Stimulated activated CD4-positive, alpha-beta T cell treated with anti-CD3 and anti-CD28 coated beads, Interleukin-1b, Interleukin-23, amount 100 ng/mL, for 1 hour (primary cell): ENCODE measurements at places on chromosomes 11 and 22.

DNA sequence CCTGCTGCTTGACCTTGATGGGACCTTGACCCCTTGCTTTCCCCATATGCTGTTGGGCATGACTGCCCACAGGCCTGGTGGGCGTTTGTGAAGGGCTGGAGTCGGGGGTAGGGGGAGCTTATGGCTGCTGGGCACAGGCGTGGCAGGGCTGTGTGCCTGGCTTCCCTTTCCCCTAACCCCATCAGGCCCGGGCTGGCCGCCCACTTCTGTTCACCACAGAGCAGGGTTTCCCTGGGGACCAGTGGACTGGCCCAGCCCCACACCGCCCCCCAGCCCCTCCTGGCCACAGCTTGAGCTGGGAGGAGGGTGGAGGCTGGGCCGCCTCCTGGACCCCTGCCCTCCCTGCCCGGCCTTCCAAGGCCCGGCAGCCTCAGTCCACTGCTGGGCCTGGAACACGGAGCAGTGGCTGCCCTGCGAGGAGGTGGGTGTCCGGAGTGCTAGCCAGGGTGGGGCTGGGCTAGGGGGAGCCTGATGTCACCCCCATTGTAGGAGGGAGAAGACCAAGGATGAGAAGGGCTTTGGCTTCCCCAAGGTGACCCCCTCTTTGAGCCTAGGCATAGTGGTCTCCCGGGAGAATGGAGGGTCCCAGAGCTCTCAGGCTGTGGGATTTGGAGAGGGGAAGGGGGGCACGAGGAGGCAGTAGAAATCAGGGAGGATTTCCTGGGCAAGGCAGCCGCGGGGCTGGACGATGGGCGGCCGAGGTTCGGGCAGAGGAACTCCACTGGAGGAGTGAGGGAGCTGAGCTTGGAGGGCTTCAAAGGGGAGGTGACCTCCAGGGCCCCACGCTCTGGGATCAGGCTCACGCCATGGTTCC lies at the start of gene AIFM3:
AIFM3 (plus strand) TSS at position 373 of the 814 bp plus-strand sequence. CDS start 690 bp downstream, outside the sequence.
- no peak for DNase-seq

DNA sequence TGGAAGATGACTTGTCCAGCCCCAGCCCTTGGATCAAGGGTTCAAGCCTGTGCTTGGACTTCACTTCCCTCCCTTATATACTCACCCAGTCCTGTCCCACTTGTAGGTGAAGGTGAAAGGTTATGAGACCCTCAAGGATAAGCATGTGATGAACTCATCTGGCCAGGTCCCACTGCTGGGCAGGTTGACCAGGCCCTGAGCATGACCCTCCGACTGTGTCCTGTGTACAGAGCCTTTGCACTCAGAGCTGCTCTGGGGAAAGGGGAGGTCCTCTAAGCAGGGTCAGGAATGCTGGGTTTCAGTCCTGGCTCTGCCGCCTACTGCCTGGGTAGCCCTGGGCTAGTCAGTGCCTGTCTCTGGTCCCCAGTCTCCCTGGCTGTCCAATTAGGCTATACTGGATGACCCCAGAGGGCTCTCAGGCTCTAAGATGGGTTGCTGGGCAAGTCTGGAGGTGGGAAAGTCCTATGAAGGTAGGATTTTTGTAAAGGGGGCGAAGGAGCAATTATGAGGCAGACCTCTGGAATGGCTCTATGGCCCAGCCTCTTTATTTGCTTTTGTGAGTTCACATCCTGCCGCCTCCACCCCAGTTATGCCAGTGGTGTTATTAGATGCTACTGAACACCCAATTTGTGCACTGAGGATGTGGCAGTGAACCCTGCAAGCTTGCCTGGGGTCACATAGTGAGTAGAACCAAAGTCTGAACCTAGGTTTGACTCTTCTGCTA lies 14.1 kb downstream of the DGAT2 start:
- DNase-seq, result no peak

- no peak for DNase-seq
Measured at GRCh38 chr11:8336356-8337129, 72.9 kb upstream of the LMO1 start.

GRCh38 chr11:2537010-2537705 lies 92.3 kb downstream of the KCNQ1 start:
- no peak for DNase-seq

DNA sequence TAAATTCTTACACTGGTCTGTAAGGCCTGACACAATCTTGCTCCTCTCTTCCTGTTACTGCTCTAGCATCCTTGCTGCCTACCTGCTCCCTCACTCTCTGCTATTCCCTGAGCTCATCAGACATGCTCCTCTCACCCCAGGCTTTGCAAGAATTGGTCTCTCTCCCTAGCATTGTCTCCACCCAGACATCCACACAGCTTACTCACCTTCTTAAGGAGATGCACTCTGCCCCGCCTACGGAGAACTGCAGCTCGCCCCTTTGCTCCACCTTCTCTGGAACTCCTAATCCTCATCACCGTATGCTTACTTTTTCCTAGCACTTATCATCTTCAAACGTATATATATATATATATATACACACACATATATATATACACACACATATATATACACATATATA lies 23.3 kb upstream of the TMPRSS5 start:
- no peak for DNase-seq

GRCh38 chr11:72621008-72621610 lies 53.1 kb downstream of the PDE2A start:
- DNase-seq, result no peak

DNA sequence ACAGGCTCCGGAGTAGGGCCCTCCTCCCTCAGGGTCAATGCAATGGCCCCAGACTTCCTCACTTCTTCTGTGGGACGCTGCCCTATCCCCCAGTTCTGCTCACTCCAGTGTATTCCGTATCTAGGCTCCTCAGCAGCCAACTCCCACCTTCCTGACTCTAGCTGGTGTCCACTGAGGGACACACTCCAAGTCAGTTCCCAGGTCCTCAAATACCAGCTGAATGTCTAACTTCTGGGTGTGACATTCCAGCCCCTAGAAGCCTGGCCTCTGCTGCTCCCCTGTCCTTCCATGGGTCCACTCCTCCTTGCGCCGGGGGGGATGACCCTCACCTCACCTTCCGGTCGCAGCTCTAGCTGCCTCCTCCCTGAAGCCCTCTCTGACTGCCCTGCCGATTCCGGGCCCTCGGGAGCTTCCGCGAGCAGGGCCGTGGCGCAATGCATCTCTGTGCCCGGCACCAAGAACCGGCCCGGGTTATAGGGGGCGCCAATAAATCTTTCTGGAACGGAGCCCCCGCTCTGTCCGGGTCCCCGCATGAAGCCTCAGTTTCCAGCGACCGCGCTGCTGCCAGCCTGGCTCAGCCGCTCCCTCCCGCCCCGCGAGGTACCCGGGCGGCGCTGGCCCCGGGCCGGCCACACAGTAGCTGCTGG lies 15.4 kb downstream of the BAD start:
- DNase-seq, result peak; percentile 22

- no peak for DNase-seq
Measured at GRCh38 chr11:91365986-91366585, 858.5 kb upstream of the FAT3 start.

DNA sequence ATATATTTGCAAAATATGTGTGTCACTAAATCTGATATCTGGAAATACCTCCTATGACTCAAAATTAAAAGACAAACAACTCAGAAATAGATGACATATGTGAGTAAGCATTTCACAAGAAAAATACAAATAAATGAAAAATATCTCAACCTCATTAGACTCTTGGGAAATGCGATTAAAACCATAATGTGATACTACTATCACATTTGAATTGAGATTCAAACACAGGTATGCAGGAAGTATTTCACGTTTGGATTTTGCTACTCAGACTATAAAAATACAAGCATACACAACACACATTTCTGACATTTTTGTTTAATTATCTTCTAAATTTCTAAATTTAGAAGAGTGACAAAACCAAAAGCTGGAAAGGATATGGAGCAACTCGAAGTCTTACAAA lies 811.9 kb upstream of the LRRC4C start:
- no peak for DNase-seq

GRCh38 chr11:108324587-108324986 lies 101.7 kb downstream of the ATM start:
- DNase-seq, result no peak

DNA sequence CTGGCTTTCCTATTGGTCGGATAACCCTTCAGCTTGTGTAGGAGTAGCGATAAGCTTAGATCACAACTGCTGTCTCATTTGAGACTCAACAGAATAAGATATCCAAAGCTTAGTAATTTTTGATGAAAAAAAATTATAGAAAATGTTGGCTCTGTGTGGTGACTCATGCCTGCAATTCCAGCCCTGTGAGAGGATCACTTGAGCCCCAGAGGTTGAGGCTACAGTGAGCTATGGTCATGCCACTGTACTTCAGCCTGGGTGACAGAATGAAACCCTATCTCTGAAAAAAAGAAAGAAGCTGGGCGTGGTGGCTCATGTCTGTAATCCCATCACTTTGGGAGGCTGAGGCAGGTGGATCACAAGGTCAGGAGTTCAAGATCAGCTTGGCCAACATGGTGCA lies 55.6 kb upstream of the RRM1 start:
- DNase-seq, result no peak

- no peak for DNase-seq
Measured at GRCh38 chr22:30783021-30783420, 88.3 kb downstream of the OSBP2 start.

GRCh38 chr11:10307400-10308200 lies 2.7 kb downstream of the ADM start:
- DNase-seq, result peak; percentile 57

DNA sequence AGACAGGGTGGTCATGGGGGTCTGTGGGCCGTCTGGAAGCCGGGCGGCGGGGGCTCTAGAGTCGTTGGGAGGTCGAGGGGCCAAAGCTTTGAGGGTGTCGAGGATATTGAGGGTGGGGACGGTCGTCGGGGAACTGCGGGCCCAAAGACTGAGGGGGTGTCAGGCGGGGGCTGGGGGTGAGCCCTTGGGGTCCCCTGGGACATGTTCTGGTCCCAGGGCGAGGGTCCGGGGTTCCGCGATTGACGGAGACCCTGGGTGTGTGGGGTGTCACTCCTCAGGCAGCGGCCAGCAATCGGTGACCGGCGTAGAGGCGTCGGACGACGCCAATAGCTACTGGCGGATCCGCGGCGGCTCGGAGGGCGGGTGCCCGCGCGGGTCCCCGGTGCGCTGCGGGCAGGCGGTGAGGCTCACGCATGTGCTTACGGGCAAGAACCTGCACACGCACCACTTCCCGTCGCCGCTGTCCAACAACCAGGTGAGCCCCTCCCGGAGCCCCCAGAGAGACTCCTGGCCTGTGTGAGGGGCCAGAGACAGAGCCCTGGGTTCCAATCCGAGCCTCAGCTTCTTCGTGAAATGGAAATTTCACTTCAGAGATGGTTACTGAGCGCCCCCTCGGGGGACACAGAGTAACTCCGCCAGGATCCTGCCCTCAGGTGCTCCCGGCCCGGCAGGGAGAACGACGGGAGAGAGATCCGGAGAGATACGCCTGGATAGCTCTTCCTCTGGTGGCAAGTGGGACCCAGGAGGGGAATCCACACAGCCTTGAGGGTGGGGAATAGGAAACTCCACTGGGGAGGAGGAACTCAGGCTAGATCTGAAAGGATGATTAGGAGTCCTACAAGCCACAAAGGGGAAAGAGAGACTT lies 714 bp downstream of the SDF2L1 start:
- no peak for DNase-seq

GRCh38 chr22:23591201-23591791 lies 11.2 kb upstream of the IGLL1 start:
- DNase-seq, result peak; percentile 44

DNA sequence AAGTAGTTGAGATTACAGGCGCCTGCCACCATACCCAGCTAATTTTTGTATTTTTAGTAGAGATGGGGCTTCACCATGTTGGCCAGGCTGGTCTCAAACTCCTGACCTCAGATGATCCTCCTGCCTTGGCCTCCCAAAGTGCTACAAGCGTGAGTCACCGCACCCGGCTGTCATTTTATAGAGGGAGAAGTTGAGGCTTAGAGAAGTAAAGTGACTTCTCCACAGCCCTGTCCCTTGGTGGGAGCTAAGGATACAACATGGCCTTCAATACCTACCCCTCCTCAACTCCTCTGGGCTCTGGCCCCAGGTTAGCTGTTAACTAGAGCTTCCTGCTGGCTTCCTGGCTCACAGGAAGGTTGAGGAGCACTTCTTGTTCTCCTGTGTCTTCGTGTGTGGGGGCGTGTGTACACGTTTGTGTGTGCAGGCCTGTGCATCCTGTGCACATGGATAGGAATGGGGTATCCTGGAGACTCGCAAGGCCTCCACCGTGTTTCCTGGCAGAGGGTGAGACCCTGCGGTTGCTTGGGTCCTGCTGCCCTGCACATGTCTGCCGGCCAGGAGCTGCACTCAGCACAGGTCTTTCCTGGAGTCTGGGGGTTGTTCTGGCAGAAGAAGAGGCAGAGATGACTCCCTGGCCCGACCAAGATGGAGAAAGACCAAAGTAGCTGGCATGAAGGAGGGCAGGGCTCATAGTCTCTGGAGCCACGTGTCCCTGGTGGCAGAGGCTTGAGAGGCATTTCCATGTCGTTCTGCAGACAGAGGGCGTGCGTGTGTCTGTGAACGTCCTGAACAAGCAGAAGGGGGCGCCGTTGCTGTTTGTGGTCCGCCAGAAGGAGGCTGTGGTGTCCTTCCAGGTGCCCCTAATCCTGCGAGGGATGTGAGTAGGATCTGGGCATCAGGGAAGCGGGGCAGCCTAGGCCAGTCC lies 2.4 kb downstream of the SIDT2 start:
- DNase-seq, result no peak

DNA sequence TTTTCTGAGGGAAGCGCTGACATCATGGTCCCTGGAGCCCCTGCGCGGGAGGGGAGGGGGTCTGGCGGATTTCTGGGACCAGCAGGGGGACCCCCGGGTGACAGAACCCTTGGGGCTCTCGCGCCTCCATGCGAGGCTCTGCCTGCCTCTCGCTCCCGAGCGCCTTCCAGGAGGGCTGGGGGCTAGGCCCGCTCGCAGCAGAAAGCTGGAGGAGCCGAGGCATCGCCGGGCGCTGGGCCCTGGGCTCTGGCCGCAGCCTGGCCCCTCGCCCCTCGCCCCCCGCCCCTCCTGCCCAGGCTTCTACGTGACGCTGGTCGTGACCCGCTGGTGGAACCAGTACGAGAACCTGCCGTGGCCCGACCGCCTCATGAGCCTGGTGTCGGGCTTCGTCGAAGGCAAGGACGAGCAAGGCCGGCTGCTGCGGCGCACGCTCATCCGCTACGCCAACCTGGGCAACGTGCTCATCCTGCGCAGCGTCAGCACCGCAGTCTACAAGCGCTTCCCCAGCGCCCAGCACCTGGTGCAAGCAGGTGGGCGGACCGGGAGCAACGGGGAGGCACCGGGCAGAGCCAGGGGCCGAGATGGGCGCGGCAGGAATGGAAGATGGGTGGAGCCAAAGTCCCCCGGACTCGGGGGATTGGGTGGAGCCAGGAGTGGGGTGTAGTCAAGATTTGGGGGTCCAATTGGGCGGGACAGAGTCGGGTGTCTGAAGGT lies 5.4 kb downstream of the BEST1 start:
- no peak for DNase-seq

GRCh38 chr11:65418431-65418680 lies 4.2 kb upstream of the NEAT1 start:
- no peak for DNase-seq

- no peak for DNase-seq
Measured at GRCh38 chr11:7527029-7527428, 13.2 kb downstream of the PPFIBP2 start.
